CD4-positive, alpha-beta T cell treated with Interleukin-15 for 4 hours (primary cell): ENCODE measurements at places on chromosomes 6 and 20.

GRCh38 chr20:34305333-34306230 is 2.4 kb upstream of the AHCY start:
- no peak for DNase-seq

DNA sequence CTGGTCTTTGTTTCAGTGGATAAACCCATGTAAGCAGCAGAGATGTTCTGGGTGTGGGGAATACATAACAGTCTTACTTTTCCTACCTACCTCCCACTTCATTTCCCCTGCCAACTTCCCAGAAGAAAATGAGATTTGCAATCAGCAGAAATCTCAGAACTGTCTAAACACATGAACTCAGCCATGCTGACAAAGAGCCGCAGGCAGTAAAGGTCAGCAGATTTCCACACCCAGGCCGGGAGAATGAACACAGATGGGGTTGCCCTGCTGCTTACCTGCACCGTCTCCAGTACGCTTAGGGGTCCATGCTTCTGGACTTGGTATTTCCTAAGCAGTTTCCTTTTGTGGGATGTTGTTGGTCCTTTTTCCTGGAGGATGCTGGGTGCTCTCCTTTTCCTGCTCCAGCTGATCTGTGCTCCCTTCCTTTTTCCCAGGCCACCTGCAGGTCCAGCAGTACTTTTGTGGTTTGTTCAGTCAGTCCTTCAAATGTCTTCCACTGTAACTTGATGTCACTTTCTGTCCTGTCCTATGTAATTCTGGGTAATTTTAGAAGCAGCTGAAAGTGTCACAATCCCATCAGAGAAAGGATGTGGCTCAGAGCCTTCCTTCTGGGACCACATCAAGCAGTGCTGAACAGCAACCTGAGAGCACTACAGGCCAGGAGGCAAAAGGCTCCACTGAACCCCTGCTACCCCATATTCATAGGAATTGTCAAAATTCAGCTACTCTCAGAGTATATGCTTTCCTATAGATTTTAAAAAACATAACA is 129.0 kb downstream of the CEP57L1 start:
- no peak for DNase-seq

- DNase-seq: no peak
These were observed 94.3 kb upstream of the FAM8A1 start for GRCh38 chr6:17505767-17506280.

- DNase-seq: no peak
These were observed 1.5 kb upstream of the CPNE5 start for GRCh38 chr6:36840432-36841403.

DNA sequence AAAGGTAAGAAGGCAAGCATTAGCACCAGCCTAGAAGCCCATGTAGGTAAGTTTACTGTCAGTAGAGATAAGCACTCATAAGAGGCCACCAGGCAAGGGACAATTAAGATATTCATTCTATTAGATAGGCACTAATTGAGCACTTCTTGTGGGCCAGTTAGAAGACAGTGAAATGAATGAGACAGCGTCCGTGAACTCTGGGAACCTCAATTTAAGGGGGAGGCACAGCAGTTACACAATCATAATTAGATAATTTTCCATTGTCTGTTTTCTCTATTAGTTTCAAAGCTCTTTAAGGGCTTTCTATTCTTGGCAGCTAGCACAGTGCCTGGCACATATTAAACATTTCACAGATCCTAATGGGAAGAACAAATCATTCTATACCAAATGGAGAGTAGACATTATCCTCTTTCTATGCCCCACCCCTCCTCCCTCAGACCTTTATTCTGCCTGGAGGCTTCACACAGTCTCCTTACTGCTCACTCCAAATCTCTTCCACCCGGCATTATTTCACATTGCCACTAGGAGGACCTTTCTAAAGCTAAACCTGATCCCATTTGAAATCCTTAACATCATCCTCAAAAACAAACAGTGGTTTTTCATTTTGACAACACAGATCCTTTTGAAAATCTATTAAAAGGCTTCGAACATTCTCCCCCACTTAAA is 529.6 kb downstream of the ADGRB3 start:
- DNase-seq: no peak

DNA sequence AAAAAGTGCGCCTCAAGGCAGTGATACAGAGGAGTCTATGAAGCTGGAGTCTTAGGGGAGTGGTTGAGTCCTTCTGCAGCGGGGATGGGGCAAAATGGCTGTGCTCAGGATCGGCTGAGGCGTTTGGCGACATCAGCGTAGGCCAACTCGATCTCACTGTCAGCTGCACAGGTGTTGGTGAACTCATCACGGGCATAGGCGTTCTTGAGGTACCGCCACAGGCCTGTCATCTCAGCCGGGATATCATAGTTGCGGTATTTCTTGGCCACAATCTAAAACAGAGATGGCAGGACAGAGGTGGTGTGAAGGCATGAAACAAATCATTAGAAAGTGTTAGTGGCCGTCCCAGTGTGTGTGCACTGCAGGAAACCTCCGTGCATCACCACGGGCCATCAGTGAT is 112.7 kb downstream of the CLIC5 start:
- no peak for DNase-seq

- no peak for DNase-seq
These were observed 59.2 kb upstream of the TINAG start for GRCh38 chr6:54248994-54249393.

DNA sequence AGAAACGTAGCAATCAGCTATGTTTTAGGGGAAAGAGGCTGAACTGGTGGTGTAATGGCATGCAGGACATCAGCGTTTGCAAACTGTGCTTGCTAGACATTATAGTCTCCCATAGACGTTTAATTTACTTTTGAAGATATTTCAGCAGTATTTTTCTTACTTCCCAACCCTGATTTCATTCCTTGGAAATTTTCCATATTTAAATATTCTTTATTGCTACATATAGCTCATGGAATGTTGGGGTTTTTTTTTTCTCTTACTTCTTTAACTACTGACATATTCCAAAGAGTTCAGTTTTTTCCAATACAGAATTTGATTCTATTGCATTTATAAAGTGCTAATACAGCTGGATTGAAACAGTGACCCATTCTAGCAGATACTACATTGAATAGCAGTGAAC is 694.4 kb upstream of the CITED2 start:
- no peak for DNase-seq

DNA sequence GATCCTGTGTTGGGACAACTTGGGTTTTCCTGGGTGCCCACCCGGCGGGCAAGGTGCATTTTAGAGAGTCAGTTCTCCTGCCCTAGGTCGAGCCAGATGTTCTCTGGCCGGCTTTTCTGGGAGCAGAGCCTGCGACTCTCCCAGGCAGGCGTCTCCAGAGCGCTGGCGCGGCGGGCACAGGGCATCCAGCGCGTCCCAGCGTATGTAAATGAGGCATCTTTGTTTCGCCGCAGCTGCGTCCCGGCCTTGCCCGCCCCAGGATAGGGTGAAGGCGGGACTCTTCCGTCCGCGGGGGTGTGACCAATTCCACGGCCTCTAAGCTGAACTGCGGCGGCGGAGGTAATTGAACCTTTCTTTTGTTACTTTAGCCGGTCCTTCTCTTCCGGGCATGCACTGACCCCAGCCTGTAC is 9.1 kb downstream of the GRIK2 start:
- no peak for DNase-seq

DNA sequence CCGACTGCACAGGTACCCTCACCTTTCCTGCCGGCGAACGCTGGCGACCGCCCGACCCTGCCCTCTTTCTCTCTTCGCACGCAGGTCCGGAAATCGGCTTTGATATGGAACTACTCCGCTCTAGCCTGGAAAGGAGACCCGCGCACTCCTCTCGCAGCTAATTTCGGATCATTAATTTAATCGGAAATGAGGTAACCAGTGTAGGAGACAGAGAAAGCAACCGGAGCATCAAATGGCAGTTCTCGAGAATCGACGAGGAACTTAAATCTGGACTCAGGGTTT is 949 bp upstream of the ATXN1 start:
- no peak for DNase-seq

DNA sequence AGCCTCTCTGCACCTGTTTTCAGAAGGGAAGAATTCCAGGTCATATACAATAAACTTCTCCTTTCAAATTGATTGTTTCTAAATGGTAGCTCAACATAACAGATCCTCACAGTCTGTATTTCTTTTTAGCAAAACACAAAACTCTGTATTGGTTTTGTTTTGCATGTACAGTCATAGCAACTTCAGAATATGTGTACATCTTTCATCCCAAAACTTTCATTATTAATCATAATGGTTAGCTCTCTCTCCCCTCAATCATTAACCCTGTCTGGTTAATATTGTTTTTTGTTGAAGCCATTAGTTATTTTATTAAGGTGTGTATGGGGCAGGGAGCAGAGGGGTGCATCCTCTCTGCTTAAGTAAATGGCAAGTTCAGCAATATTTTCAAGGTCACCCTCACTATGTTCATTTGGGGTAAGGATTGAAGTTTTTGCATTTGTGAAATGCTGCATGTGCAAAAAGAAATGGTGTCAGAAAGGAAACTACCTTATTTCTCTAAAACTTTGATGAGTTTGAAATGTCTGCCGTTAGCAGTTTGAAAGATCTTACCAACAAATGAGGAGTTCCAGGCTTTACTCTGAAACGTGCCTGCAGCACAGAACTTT is 136.8 kb upstream of the BTBD3 start:
- no peak for DNase-seq

DNA sequence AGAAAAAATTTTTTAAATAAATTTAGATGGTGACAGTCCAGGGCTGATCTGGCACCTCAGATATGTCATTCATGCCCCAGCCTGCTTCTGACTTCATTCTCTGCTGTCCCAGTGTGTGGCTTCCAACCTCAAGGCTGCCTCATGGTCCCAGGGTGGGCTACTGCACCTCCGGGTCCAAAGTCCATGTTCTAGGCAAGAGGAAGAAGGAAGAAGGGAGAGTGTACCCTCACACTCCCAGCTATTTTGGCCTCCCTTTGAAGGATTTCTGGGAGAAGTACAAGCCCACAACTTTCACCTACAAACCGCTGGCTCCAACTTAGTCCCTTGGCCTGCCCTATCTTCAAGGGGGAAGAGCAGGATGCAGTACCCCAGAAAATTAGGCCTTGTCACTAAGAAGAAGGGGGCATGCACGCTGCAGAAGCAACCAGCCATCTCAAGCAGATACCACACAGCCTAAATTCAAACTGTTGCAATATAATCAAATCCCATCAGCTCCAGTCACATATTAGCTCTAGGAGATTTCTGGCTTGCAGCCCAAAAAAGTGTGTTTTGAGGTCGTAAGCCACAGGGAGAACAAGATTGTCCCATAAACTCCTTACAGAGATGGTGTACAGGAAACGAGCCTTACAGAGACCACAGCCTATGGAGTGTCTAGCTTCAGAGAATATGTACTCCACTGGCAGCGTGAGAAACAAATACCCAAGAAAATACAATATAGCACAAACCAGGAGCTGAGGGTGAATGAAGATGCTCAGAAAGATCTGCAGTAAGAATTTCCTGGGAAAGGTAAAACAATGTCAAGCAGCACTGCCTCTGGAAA is 906 bp upstream of the BTN3A2 start:
- DNase-seq: no peak

DNA sequence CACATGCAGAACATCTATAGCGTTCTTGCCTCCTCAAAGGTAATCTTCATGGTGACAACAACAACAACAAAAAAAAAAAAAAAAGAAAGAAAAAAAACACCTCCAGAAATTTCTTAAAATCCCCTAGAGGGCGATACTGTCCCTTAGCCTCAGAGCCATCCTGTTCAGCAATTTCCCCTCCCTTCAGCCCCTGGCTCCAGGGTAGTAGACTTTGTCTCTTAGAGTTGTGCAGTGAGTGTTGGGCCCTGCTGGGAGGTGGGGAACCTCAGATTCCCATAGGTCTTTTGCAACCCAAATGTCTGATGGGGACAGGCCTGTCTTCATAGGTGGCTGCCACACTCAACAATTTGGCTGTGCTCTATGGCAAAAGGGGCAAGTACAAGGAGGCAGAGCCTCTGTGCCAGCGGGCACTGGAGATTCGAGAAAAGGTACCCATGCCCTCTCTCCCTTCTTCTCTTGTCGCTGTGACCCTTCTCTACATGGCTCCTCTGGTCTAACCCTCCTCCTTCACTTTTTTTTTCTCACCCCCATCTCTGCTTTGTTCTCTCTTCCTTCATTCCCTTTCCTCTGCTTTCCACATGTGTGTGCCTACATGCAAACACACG is 6.0 kb upstream of the PTK7 start:
- DNase-seq: peak; percentile 25

- no peak for DNase-seq
These were observed 27.4 kb upstream of the SMIM29 start for GRCh38 chr6:34276191-34276590.

DNA sequence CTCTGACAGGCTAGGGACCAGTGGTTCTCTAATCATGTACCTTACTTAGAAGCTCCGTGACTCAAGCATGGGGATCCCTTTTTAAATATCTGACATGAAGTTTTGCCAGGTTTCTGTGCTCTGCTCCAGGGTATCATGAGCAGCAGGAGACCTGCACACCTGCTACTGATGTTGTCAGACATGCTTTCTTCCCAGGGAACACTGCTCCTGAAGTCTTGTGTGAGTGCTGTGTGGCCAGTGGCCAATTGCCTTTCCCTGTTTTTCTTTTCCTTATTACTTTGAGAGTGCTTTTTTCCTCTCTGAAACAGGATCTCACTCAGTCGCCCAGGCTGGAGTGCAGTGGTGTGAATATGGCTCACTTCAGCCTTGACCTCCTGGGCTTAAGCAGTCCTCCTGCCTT is 26.4 kb downstream of the SLX4IP start:
- DNase-seq: no peak

- DNase-seq: no peak
These were observed 77.8 kb downstream of the PKHD1 start for GRCh38 chr6:52009466-52010140.

- DNase-seq: peak; percentile 31
These were observed 3.1 kb upstream of the AKIRIN2 start for GRCh38 chr6:87705070-87705691.

DNA sequence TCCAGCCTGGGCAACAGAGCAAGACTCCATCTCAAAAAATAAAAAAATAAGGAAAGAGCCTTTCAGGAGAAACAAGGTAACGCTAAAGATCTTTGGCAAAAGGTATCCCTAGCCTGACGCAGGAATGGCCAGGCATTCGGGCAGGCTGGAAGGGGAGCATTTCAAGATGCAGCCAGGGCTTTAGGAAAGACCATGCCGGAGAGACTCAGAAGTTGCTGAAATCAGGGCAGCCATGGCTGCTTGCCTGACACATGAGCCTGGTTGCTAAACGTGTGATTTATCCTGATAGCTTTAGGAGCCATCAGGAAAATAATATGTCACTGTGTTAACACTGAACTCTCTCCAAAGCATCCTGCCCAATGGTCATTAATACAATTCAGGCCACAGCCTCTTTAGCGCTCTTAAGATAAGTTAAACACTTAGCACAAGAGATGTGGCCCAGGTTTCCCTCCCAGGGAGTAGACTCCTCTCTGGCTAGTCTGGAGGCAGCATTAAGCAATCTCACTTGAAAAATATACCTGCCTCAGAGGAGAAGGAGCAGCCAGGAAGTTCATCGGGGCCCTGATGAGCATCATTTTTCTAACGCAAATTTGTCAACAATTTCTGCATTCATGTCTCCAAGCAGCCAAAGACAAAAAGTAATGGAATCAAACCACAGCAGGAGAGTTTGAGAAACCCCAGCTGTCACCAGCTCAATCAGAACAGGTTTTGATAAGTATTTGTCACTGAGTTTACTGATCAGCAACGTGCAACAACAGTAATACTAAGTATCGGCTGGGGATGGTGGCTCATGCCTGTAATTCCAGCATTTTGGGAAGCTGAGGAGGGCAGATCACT is 200.0 kb downstream of the ZMYND8 start:
- no peak for DNase-seq
